Osteocyte (in vitro differentiated cells): ENCODE measurements at places on chromosomes 16 and 17. TPM values are rescaled to one million over a fixed set of nuclear protein-coding genes. Genes with fewer than 3 reads are reported as not detected.

- H3K36me3 ChIP-seq: no peaks in the 10 kb centered on the region
- no peak overlapping the region for H3K4me3 ChIP-seq
- no peak for DNase-seq
- H3K4me1 ChIP-seq: no peaks in the 10 kb centered on the region
- no peak overlapping the region for H3K27ac ChIP-seq
- peaks cover 30% of the 10 kb centered on the region for H3K27me3 ChIP-seq
These were observed 48.5 kb downstream of the IRF8 start for GRCh38 chr16:85947230-85948137.

DNA sequence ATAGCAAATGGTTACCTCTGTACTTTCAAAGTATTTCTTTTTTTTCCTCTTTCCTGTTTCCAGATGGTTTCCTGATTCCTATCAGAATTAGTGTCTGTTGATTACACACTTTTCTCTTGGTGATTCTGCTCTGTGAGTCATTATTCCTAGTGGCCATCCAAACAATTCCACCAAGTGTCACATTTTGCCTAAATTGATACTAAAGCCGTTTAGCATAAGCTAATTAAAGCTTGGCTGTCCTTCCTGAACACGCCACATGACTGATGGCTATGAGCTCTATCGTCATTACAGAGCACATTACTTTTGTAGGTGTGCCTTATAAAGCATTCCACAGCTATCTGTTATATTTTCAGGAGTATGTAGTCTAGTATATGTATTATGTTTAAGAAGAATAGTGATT, 671.2 kb downstream of the CDH8 start:
- no peaks in the 10 kb centered on the region for H3K27me3 ChIP-seq
- DNase-seq: no peak
- H3K27ac ChIP-seq: no peak overlapping the region
- no peaks in the 10 kb centered on the region for H3K36me3 ChIP-seq
- no peaks in the 10 kb centered on the region for H3K4me1 ChIP-seq
- no peak overlapping the region for H3K4me3 ChIP-seq

DNA sequence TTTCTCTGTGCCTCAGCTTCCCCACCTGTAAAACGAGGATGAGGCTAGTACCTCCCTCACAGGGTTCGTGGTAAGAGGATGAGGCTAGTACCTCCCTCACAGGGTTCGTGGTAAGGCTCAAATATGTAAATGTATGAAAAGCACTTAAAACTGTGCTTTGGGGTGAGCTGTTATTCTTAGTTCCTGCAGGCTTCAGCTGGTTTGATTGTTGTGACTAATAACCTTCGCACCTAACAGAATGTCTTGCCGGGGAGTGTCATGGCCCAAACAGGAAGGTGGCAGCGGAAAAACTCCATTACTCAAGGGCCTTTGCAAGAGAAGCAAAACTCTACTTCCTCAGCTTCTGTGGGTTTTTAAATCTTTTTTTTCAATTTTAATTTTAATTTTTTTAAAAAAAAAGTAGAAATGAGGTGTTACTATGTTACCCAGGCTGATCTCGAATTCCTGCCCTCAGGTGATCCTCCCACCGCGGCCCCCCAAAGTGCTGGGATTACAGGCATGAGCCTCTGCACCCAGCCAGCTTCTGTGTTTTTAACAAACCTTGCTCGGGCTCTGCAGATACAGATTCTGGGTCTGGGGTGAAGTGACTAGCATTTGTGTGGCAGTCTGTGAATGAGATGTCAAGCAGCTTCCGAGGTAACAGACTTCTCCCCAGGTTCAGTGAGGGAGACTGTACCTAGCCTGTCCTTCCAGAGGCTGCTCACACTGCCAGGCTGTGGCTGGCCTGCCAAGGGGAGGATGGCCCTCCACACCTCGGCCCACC, 103.0 kb downstream of the RAB11FIP4 start:
- peaks cover 7% of the 10 kb centered on the region for H3K4me1 ChIP-seq
- no peaks in the 10 kb centered on the region for H3K36me3 ChIP-seq
- H3K4me3 ChIP-seq: no peak overlapping the region
- DNase-seq: no peak
- H3K27ac ChIP-seq: no peak overlapping the region
- H3K27me3 ChIP-seq: peaks cover 64% of the 10 kb centered on the region

DNA sequence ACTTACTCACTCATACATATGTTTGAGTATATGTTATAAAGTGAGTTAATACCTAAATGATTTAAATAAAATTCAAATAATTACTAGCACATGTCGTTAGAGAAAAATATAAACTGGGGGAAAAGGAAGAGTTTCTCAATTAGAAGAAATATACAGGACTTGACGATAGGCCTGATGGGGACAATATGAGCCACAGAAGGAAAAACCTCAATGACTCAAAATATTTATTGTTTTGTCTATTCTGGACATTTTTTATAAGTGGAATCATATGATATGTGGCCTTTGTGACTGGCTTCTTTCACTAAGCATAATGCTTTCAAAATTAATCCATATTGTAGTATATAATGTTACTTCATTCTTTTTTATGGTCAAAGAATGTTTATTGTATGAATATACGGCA, 339.2 kb upstream of the PMFBP1 start:
- no peaks in the 10 kb centered on the region for H3K27me3 ChIP-seq
- H3K36me3 ChIP-seq: peaks cover 2% of the 10 kb centered on the region
- peaks cover 26% of the 10 kb centered on the region for H3K4me1 ChIP-seq
- no peak overlapping the region for H3K4me3 ChIP-seq
- no peak for DNase-seq

DNA sequence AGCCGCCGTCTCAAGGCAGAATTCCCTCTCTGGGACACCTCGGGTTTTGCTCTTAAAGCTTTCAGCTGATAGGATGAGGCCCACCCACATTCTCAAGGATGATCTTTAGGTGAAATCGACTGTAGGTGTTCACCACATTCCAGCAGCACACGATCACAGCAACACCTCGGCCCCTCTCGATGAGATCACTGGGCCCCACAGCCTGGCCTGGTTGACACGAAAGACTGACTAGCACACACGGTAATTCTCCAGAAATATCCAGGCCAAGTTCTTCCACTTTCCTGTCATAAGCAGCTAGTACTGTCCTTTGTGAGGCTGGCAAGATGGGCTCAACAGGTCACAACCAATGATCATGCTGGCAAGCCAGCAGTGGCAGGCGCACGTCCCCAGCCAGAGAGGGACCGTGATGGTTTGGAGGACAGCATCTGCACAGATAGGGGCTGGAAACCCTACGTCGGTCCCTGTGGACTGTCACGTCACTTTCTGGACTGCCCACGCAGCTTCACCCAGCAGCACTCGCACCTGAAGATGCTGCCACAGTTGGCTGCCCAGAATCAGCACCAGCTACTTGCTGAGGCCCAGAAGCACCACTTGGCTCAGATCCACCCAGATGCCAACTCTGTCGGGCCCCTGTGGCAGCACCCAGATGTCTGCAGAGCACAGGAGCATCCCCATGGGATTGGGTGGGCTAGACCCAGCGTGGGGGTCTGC, 17.4 kb downstream of the TMC6 start:
- peaks cover 2% of the 10 kb centered on the region for H3K36me3 ChIP-seq
- H3K4me3 ChIP-seq: no peak overlapping the region
- DNase-seq: no peak
- no peak overlapping the region for H3K27ac ChIP-seq
- no peaks in the 10 kb centered on the region for H3K27me3 ChIP-seq
- peaks cover 12% of the 10 kb centered on the region for H3K4me1 ChIP-seq

- no peak overlapping the region for H3K27ac ChIP-seq
- peaks cover 24% of the 10 kb centered on the region for H3K4me1 ChIP-seq
- peaks cover 23% of the 10 kb centered on the region for H3K27me3 ChIP-seq
- H3K36me3 ChIP-seq: no peaks in the 10 kb centered on the region
These were observed 70.5 kb upstream of the DHX40 start for GRCh38 chr17:59494757-59495368.

DNA sequence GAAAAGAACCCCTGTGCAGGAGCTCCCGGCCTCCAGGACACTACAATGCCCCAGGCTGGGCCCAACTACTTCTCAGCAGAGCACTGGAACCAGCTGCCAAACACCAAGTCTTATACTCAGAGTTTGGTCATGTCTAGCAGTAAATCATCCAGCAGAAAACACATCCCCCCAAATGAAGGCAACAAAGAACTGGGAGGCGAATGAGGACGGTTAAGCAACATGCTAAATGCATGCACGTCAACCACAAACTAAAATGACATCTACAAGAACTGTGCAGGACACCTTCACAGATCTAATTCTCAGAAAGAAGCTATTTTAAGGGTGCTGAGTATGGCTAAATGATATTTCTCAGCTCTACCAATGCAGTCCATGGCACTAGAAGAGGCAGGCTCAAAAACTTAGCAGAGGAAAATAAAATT, 7.6 kb upstream of the IRX5 start:
- peaks cover 43% of the 10 kb centered on the region for H3K4me1 ChIP-seq
- no peaks in the 10 kb centered on the region for H3K27me3 ChIP-seq
- no peak for DNase-seq

- no peak for DNase-seq
- H3K36me3 ChIP-seq: no peaks in the 10 kb centered on the region
- H3K27ac ChIP-seq: no peak overlapping the region
- no peak overlapping the region for H3K4me3 ChIP-seq
- H3K27me3 ChIP-seq: peaks cover 15% of the 10 kb centered on the region
These were observed 123.0 kb upstream of the DYNLRB2 start for GRCh38 chr16:80417706-80418271.

- H3K4me1 ChIP-seq: no peaks in the 10 kb centered on the region
- H3K27ac ChIP-seq: no peak overlapping the region
- no peaks in the 10 kb centered on the region for H3K36me3 ChIP-seq
- no peak overlapping the region for H3K4me3 ChIP-seq
These were observed 28.2 kb downstream of the GRIN2A start for GRCh38 chr16:10153985-10154384.

GRCh38 chr16:84518804-84519341, 14.4 kb upstream of the MEAK7 start:
- no peak overlapping the region for H3K4me3 ChIP-seq
- H3K27me3 ChIP-seq: no peaks in the 10 kb centered on the region
- H3K4me1 ChIP-seq: peaks cover 18% of the 10 kb centered on the region
- DNase-seq: no peak

DNA sequence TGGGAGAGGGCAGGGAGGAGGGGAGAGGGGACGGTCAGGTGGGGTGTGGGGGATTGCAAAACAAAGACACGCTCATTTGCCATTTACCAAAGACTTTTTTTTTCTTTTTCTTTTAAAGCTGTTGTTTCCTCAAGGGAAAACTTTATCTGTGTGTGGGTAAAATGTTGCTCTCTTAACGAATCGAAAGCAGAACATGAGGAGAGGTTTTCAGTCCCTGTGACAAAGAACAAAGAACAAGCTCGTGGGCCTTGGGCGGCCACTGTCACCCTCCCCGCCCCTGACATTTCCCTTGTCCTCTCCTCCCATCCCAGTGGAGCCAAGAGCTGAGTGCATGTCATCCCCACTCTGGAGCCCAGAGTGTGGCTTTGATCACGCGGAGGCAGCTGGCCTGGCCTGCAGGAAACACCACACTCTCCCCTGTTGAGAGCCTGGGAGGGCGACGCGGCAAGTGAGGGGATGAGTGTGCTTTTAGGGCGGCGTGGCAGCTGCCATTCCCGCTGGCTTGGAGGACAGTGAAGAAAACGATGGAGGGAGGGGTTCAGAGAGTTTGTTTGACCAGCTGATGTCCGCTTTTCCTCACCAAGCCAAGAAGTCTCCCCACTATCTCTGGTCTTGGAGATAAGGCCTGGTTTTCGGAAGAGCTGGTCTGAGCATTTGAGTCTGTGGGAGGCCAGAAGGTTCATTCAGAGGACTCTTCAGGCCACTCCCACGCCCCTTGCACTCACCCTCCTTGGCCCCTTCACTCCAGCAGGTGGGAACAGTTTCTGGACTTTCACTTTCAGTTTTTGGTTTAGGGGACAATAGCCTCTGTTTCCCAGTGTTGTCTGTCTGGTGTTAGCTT, 11.4 kb downstream of the CCR7 start:
- peak overlapping the region; percentile 38 for H3K4me3 ChIP-seq
- no peaks in the 10 kb centered on the region for H3K27me3 ChIP-seq
- no peak for DNase-seq
- H3K27ac ChIP-seq: peak overlapping the region; percentile 98
- peaks cover 6% of the 10 kb centered on the region for H3K36me3 ChIP-seq

GRCh38 chr17:80475910-80476876, at the start of gene NPTX1:
NPTX1 (minus strand) TSS chr17:80476607; CDS start chr17:80476446, 161 bp downstream.
- peak within 1 kb of the TSS; percentile 34 for H3K4me3 ChIP-seq
- peaks cover 10% of the 10 kb centered on the region for H3K4me1 ChIP-seq
- peaks cover 39% of the 10 kb centered on the region for H3K27me3 ChIP-seq

DNA sequence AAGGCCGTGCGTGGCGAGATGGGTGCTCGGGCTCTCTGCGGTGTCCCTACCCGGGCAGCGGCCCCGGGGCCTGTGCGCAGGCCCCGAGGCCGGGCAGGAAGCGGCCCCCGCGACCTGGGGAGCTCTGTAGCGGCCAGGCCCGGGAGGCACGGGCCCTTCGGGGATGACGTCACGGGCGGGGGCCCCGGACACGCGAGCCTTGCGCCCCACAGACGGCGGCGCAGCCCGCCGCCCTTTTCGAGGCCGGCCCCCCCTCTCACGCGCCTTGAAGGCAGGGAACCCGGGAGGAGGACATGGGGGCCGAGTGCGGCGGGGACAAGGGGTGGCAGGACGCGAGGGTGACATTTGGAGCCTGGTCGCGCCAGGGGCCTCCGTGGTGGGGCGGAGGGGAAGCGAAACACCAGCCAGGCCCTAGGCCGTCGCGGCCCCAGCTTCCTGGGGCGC, 1.1 kb downstream of the RAI1 start:
- peaks cover 39% of the 10 kb centered on the region for H3K4me1 ChIP-seq
- H3K36me3 ChIP-seq: no peaks in the 10 kb centered on the region
- peak overlapping the region; percentile 86 for H3K4me3 ChIP-seq
- H3K27me3 ChIP-seq: no peaks in the 10 kb centered on the region
- peak overlapping the region; percentile 76 for H3K27ac ChIP-seq

DNA sequence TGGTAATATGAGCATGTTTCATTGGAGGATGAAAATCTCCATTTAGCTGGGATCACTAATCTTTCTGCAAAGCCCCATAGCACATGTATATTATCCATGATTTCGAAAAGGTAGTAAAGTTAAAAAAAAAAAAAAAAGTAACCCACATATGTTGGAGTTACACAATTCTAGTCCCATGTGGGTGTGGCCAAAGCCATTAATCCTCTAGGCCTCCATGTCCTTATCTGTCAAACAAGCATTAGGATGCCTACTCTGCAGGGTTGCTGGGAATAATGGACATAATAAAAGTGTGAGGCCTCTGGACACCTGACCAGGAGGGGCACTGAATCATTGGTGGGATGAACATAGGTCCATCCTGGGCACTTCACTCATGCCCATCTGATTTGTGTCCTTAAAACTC, 29.2 kb upstream of the VAT1L start:
- no peak overlapping the region for H3K27ac ChIP-seq
- no peak for DNase-seq
- H3K36me3 ChIP-seq: no peaks in the 10 kb centered on the region
- H3K4me3 ChIP-seq: no peak overlapping the region
- H3K27me3 ChIP-seq: no peaks in the 10 kb centered on the region

The CIITA gene
- not detected in 2 replicates for total RNA-seq
